ENCODE measurements at places on chromosomes 4 and X.

- no peak for DNase-seq
Measured at GRCh38 chr4:86508436-86508835, 85.7 kb upstream of the PTPN13 start.

DNA sequence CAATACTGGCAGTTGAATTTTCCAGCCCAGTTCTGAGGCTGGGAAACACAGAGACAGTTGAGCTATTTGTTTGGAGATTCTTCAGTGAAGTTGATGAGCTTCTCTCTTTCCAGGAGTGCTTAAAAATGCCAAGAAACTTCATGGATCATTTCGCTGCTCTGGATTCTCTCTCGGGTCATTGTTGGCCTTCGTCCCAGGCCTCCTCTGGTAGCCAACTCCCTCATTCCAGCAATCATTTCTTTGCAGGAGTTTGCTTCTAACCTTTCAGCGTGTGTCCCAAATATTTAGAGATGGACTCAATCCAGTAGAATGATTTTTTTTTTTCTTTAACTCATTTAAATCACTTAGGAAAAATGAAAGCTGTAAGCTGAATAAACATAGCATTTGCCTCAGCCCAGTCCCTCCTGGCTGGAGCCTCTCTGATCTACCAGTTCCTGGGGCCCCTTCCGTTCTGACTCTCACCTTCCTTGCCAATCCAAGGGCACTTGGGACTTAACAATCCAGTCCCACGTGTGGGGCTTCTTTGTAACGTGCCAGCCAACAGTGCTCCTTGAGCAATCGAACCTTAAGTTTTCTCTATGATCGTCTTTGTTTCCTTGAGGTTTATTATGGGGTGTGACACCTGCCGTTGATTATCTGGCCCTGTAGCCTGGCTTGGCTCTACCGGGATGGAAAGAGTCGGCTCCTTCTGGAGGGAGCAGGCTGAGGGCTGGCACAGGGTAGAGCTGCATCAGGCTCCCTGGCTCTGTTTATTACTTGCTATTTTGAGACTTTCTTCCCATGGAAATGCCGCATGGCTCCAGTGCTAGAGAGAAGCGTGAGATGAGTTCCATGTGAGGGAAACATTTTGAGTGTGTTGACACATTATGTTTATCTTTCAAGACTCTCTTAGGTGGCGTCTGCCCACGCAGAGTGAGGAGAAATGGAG, 80.4 kb upstream of the GPC4 start:
- DNase-seq = no peak

- DNase-seq = no peak
Measured at GRCh38 chrX:37599729-37600128, 28.3 kb downstream of the LANCL3 start.

DNA sequence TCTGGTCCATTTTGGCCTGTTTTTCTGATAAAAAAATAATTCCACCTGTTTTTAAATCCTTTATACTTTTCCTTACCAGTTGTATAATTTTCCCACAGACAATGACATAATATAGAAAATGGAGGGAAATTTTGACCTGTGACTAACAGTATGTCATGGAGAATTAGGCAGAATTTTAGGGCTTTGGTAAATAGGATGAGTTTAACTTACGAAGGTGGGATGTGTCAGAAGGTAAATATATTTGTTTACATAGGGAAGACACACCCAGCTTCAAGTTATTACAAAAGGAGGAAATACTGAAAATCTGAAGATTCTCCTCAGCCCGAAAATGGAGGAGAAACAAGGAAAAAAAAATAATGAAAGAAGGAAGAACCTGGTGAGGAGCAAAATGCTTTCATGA, 64.6 kb upstream of the PPP3CA start:
- DNase-seq = no peak

DNA sequence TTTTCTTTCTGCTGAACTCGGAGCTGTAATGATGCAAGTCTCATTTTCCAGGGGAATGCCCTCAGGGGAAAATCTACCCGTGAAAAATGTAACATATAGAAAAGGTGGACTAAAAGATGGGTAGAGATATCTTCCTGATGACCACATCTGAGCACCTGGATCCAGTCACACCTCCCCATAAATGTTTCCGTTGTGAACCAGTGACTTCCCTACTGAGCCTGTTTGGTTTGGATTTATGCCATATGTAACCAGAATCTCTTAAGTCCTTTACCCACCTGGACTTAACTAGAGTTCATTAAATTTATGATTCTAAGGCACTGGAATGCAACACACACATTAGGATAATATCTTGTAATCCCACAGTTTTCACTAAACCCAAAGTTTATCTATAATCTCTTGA, 171.1 kb downstream of the ZNF330 start:
- DNase-seq = no peak

GRCh38 chr4:176534566-176534965, 214.8 kb downstream of the SPCS3 start:
- DNase-seq = no peak

Data from Jurkat, Clone E6-1 (cell line).